ENCODE measurements at places on chromosomes 4 and X. TPM values are rescaled to one million over a fixed set of nuclear protein-coding genes. Genes with fewer than 3 reads are reported as not detected.

DNA sequence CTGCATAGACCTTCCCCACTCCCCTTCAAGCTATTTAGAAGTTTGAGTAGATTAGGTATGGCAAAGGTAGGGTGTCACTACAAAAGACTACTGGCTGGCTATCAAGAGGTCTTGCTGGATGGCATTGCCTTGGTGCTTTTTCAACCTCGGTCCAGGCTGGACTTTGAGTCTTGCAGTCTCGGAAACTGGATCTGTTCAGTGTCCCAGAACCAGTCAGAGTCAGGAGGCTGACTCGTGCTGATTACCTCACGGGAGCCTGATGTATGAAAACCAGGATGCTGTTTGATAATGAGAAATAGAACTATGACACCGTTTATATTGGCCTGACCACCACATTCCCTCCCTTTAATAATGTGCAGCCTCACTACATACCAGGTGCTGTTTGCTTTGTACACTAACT, 2.7 kb upstream of the PHKA1 start:
- H3K27ac ChIP-seq: no peak overlapping the region
- H3K36me3 ChIP-seq: no peaks in the 10 kb centered on the region
- no peak overlapping the region for H3K4me3 ChIP-seq
- no peaks in the 10 kb centered on the region for H3K4me1 ChIP-seq

GRCh38 chrX:17923546-17923945, 62.4 kb upstream of the RAI2 start:
- no peak overlapping the region for H3K27ac ChIP-seq
- no peak overlapping the region for H3K4me3 ChIP-seq

DNA sequence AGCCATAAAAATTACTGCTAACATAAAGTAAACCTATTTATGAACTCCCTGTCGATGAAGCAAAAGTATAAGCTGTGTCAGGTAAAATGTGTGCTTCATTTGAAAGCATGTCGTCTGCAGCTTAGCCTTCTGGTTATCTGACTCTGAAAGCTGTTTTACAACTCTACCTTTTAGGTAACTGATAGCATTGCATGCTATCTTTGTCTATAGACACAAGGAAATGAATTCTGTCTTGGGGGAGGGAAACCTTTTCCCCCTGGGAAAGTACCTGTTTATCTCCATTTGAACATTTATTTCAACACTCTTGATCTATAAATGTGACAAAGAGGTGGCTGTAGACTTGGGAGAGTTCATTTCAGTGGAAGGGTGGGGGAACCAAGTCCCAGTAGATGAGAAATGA, 51.4 kb downstream of the RAB40A start:
- no peak overlapping the region for H3K27ac ChIP-seq
- H3K4me3 ChIP-seq: no peak overlapping the region
- H3K27me3 ChIP-seq: no peaks in the 10 kb centered on the region

DNA sequence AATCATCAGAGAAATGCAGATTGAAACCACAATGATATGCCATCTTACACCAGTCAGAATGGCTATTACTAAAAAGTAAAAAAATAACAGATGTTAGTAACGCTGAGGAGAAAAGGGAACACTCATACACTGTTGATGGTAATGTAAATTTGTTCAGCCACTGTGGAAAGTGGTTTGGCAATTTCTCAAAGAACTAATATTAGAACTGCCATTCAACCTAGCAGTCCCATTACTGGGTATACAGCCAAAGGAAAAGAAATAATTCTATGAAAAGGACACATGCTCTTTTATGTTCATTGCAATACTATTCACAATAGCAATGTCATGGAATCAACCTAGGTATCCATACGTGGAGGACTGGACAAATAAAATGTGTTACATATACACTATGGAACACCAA, 566.3 kb downstream of the STPG2 start:
- DNase-seq: no peak
- H3K27ac ChIP-seq: no peak overlapping the region
- no peaks in the 10 kb centered on the region for H3K36me3 ChIP-seq
- no peaks in the 10 kb centered on the region for H3K4me1 ChIP-seq

DNA sequence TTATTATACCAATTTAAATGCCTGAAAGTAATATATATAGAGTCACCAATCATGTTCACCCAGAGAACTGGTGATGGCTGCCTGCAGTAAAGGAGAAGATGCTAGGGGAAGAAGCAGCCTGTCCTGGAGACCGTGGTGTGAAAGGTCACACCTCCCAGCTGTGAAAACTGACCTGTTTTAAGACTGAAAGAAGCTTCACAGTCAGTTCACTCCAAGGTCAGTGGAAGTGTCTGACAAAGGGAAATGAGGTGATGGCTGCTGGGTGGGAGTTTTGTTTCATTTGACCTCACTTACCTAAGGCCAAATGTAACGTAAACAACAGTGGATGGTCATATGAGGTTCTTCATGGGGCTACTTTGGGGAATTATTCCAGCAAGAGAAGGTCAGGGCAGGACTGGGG, 352.1 kb upstream of the GATB start:
- no peaks in the 10 kb centered on the region for H3K27me3 ChIP-seq
- H3K4me3 ChIP-seq: no peak overlapping the region
- H3K27ac ChIP-seq: no peak overlapping the region
- H3K36me3 ChIP-seq: no peaks in the 10 kb centered on the region
- H3K4me1 ChIP-seq: peaks cover 5% of the 10 kb centered on the region

GRCh38 chr4:186221624-186222023, 5.7 kb upstream of the KLKB1 start:
- H3K4me1 ChIP-seq: no peaks in the 10 kb centered on the region
- no peaks in the 10 kb centered on the region for H3K27me3 ChIP-seq

GRCh38 chr4:89563431-89563830, 255.8 kb upstream of the GPRIN3 start:
- H3K36me3 ChIP-seq: no peaks in the 10 kb centered on the region
- H3K4me1 ChIP-seq: no peaks in the 10 kb centered on the region
- no peak overlapping the region for H3K27ac ChIP-seq
- H3K27me3 ChIP-seq: no peaks in the 10 kb centered on the region
- DNase-seq: no peak

GRCh38 chr4:950136-951020, 18.1 kb downstream of the TMEM175 start:
- peaks cover 4% of the 10 kb centered on the region for H3K4me1 ChIP-seq
- no peaks in the 10 kb centered on the region for H3K36me3 ChIP-seq
- no peaks in the 10 kb centered on the region for H3K27me3 ChIP-seq
- no peak overlapping the region for H3K27ac ChIP-seq

DNA sequence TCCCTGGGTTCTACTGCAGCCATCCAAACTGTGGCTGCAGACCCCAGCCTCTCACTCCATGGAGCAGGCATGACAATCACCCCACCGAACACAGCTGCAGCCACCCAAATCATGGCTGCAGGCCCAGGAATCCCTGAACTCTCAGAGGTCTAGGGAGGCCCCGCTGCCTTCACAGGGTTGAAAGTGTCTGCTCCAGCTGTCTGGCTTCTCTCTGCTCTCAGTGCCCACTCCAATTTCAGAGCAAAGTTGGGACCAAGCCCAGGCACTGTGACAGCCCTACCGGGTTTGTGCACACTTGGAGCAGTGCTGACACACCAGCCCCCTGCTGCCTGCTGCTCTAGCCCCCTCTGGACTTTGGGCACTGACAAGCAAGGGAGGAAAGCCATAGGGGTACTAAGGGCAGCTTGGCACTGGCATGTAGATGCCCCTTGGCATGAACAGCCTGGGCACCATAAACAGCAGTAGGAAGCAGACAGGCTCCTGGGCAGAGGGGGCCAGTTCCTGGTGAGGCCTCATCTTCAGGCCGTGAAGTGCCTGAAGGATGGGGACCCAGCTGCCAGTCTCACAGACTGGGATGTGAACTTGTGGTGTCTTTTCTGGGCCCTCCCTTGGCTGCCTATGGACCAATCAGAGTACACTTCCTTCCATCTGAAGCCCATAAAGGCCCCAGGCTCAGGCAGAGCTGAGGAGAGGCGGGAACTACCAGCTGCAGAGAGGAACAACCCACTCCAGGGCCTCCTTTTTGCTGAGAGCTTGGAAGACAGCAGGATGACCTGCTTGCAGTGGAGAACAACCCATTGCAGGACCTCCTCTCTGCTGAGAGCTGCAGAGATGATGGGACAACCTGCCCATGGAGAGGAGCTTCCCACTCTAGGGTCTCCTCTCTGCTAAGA, 68.8 kb downstream of the TECRL start:
- no peaks in the 10 kb centered on the region for H3K4me1 ChIP-seq
- no peaks in the 10 kb centered on the region for H3K36me3 ChIP-seq
- no peak overlapping the region for H3K27ac ChIP-seq
- H3K4me3 ChIP-seq: no peak overlapping the region
- no peaks in the 10 kb centered on the region for H3K27me3 ChIP-seq
- DNase-seq: no peak

GRCh38 chr4:138405934-138406567, 163.9 kb upstream of the SLC7A11 start:
- peak overlapping the region; percentile 65 for H3K27ac ChIP-seq
- no peak overlapping the region for H3K4me3 ChIP-seq
- DNase-seq: no peak
- H3K36me3 ChIP-seq: no peaks in the 10 kb centered on the region
- H3K27me3 ChIP-seq: no peaks in the 10 kb centered on the region
- H3K4me1 ChIP-seq: peaks cover 26% of the 10 kb centered on the region

- no peaks in the 10 kb centered on the region for H3K27me3 ChIP-seq
- DNase-seq: no peak
- H3K36me3 ChIP-seq: no peaks in the 10 kb centered on the region
Observed at GRCh38 chrX:67723580-67724351, 179.9 kb downstream of the AR start.

- peak; percentile 63 for DNase-seq
- no peaks in the 10 kb centered on the region for H3K36me3 ChIP-seq
- no peak overlapping the region for H3K4me3 ChIP-seq
- H3K27me3 ChIP-seq: no peaks in the 10 kb centered on the region
- H3K4me1 ChIP-seq: peaks cover 7% of the 10 kb centered on the region
Observed at GRCh38 chr4:8332891-8333331, 63.4 kb downstream of the HTRA3 start.

GRCh38 chr4:40812386-40812785, 62.6 kb downstream of the NSUN7 start:
- no peak overlapping the region for H3K4me3 ChIP-seq
- no peak for DNase-seq

Gene RPA4
- total RNA-seq: 0.68 TPM

Gene MFAP3L
- 4.8 TPM for total RNA-seq

Gene LRAT
- total RNA-seq: 0.89 TPM

Gene GPRASP2
- 10.3 TPM for total RNA-seq

Gene EPHA5
- total RNA-seq: not detected
